Left ventricle myocardium inferior (tissue), 1 donor: ENCODE measurements at places on chromosomes 11 and 22. TPM values are rescaled to one million over a fixed set of nuclear protein-coding genes. Genes with fewer than 3 reads are reported as not detected.

DNA sequence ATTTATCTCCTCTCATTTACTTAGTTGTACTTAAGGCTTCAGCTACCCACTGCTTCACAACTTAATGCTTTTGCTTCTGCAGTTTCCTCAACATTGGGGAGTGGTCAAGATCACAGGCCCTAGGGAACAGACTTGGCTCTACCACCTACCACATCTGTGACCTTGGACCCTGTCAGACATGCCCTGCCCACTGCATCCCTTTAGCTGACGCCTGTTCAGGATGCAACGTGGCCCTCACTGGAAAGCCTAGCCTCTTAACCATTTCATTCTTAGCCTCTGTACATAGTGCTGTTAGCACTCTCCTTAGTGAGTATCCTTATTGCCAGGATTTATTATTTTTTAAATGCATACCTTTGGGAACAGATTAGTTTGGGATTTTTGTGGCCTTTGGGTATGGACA, 34.4 kb downstream of the TNRC6B start:
- H3K4me3 ChIP-seq, result no peak overlapping the region
- H3K36me3 ChIP-seq, result no peaks in the 10 kb centered on the region
- H3K4me1 ChIP-seq, result peaks cover 90% of the 10 kb centered on the region
- peak overlapping the region; percentile 52 for H3K27ac ChIP-seq
- H3K27me3 ChIP-seq, result no peaks in the 10 kb centered on the region

GRCh38 chr11:66361502-66361941, 10.0 kb downstream of the SLC29A2 start:
- DNase-seq, result no peak
- peaks cover 9% of the 10 kb centered on the region for H3K4me1 ChIP-seq
- no peak overlapping the region for H3K4me3 ChIP-seq
- H3K27me3 ChIP-seq, result no peaks in the 10 kb centered on the region

DNA sequence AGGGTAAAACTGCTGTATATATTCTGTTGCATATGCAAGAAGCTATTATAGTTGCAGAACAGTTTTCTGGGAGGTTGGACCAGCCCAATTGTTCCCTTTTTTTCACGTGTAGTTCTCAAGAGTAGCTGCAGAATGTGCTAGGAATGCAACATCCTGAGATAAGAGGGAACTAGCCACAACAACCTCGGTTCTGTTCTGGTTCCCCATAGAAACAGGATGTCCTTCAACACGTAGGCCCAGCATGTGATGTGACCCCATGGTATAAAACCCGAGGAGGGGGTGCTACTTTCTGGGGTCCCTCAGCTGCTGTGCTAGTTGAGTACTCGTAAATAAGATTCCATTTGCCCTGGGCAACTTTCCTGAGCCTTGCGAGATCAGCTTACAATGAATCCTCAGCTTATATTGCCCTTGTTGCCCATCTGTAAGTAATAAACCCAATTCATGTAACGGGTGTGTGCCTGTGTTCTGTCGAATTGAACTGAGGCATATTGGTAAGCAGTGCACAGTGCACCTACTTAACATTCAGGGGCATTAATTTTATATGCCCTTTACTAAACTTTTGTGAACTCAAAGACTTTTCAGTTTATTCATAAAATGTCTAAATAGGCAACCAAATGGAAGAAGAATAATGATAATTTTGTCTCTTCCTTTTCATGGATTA, 23.0 kb upstream of the TRAF6 start:
- peaks cover 14% of the 10 kb centered on the region for H3K4me1 ChIP-seq
- peak overlapping the region; percentile 31 for H3K27ac ChIP-seq
- DNase-seq, result no peak
- H3K36me3 ChIP-seq, result no peaks in the 10 kb centered on the region

The POLD4 gene
- total RNA-seq, result 47.0 TPM

The KCNJ1 gene
- not detected for total RNA-seq

The HBD gene
- total RNA-seq, result not detected

The JAML gene
- total RNA-seq, result 2.9 TPM

The PHOX2A gene
- not detected for total RNA-seq

DNA sequence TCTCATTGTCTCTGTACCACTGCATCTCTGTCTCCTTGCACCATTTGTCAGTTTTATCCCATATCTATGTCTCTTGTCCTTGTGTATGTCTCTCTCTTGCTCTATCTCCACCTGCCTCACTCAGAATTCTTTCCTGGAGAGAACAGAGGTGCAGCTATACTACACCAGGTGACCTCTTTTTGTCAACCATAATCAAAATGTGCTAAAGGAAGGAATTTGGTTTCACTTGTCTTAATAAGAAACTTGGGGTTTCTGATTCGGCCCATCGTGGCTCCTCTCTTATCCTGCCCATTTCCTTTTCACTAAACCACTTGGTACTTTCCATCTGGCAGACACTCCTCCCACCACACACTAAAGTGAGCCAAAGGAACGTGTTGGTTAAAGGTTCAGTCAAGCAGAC, 2.0 kb upstream of the C11orf42 start:
- H3K4me1 ChIP-seq, result peaks cover 7% of the 10 kb centered on the region
- DNase-seq, result no peak
- H3K4me3 ChIP-seq, result no peak overlapping the region

GRCh38 chr11:123168955-123169484, 26.0 kb downstream of the CLMP start:
- H3K27ac ChIP-seq, result no peak overlapping the region
- no peaks in the 10 kb centered on the region for H3K36me3 ChIP-seq
- no peak overlapping the region for H3K4me3 ChIP-seq
- DNase-seq, result no peak

The TMEM151A gene
- not detected for total RNA-seq

GRCh38 chr11:80451105-80451504, 1010.3 kb upstream of the TENM4 start:
- no peak for DNase-seq
- no peaks in the 10 kb centered on the region for H3K4me1 ChIP-seq
- no peaks in the 10 kb centered on the region for H3K27me3 ChIP-seq
- H3K36me3 ChIP-seq, result no peaks in the 10 kb centered on the region

GRCh38 chr11:23995891-23996290, 501.0 kb upstream of the LUZP2 start:
- no peaks in the 10 kb centered on the region for H3K36me3 ChIP-seq
- H3K4me3 ChIP-seq, result no peak overlapping the region
- no peaks in the 10 kb centered on the region for H3K4me1 ChIP-seq
- H3K27me3 ChIP-seq, result no peaks in the 10 kb centered on the region
- no peak for DNase-seq
- H3K27ac ChIP-seq, result no peak overlapping the region

GRCh38 chr11:68149417-68149816, 28.2 kb upstream of the CHKA start:
- H3K27ac ChIP-seq, result no peak overlapping the region
- DNase-seq, result no peak
- H3K36me3 ChIP-seq, result no peaks in the 10 kb centered on the region
- H3K27me3 ChIP-seq, result no peaks in the 10 kb centered on the region

- H3K4me3 ChIP-seq, result no peak overlapping the region
- no peak for DNase-seq
- H3K4me1 ChIP-seq, result peaks cover 12% of the 10 kb centered on the region
These were observed 31.3 kb upstream of the TEAD1 start for GRCh38 chr11:12642806-12643428.

GRCh38 chr11:71252770-71253730, 673 bp upstream of the SHANK2 start:
- H3K4me1 ChIP-seq, result peaks cover 30% of the 10 kb centered on the region
- H3K27ac ChIP-seq, result no peak overlapping the region
- H3K36me3 ChIP-seq, result no peaks in the 10 kb centered on the region

GRCh38 chr11:61752117-61752924, at the start of gene MYRF:
TSS of gene MYRF (plus strand) at chr11:61752636. CDS start at chr11:61752745, 109 bp downstream.
- H3K4me1 ChIP-seq, result peaks cover 16% of the 10 kb centered on the region
- peak; percentile 49 for DNase-seq
- H3K27me3 ChIP-seq, result peaks cover 28% of the 10 kb centered on the region

DNA sequence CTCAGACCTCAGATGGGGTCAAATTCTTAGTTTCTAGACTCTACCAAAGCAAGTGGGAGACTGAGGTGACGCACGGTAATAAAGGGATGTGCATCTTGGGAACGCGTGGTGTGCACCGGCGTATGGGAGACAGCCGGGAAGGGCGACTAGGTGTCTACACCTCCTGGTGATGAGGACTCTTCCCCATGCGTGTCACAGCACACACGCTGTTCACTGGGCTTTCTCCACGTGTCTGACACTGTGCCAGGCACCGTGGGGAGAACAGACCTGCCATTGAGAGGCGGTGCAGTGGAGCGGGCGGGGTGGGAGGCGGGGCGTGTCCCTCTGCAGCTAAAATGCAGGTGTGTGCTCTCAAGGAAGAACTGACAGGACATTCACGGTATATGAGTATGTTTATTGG, 5.3 kb downstream of the FXYD6 start:
- DNase-seq, result no peak
- no peaks in the 10 kb centered on the region for H3K36me3 ChIP-seq
- no peak overlapping the region for H3K4me3 ChIP-seq
- peak overlapping the region; percentile 92 for H3K27ac ChIP-seq
- peaks cover 45% of the 10 kb centered on the region for H3K27me3 ChIP-seq

The C11orf52 gene
- 1.2 TPM for total RNA-seq

The CCDC15 gene
- total RNA-seq, result 0.25 TPM

- DNase-seq, result peak; percentile 33
- H3K4me1 ChIP-seq, result peaks cover 35% of the 10 kb centered on the region
- no peak overlapping the region for H3K4me3 ChIP-seq
- H3K36me3 ChIP-seq, result no peaks in the 10 kb centered on the region
- no peaks in the 10 kb centered on the region for H3K27me3 ChIP-seq
- peak overlapping the region; percentile 78 for H3K27ac ChIP-seq
These were observed 15.3 kb upstream of the ZBTB16 start for GRCh38 chr11:114044042-114044871.

DNA sequence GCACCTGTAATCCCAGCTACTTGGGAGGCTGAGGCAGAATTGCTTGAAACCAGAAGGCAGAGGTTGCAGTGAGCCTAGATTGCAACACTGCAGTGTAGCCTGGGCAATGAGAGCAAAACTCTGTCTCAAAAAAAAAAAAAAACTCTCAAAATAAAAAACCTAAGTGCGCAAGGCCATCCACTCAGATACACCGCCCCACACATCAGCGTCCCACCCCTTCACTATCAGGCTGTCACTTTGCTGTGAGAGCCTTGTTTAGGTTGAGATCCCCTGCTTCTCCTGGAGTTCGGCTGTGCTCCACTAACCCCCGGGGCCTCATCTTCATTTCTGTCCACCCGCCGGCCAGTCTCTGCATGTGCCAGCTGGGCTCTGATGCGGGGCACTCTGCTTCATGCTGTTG, 12.1 kb downstream of the SLC25A1 start:
- H3K27me3 ChIP-seq, result peaks cover 80% of the 10 kb centered on the region
- H3K36me3 ChIP-seq, result no peaks in the 10 kb centered on the region
- H3K4me3 ChIP-seq, result no peak overlapping the region
- no peak overlapping the region for H3K27ac ChIP-seq

The DDI1 gene
- not detected for total RNA-seq

DNA sequence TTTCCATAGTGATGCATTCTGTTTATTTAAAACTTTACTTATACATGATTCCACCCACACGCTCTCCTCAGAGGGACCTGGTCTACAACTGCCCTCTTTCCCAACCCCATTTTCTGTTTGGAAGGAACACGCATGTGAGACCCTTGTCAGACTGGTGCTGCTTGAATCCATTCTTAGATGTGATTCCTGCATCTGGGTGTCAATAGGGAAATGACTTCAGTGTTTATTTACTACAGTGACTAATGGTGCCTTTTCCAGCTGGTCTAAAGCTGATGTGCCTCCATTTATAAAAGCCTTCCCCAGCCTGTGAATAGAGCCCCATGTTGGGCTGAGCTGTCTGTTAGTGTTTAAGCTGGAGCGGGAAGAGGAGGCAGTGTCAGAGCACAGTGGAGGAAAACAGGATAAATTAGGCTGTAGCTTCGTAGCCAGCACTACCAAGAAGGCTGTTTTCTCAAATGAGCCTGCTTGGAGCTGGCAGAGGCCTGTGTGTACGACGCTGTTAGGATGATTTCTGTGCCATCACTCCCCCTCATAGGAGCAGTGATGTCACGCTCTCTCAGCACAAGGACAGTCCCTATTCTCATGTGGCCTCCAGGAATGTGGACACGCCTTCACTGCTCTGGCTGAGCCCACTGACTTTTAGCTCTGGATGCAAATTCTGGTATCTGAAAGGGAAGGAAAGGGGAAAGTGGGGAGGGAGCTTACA, 18.9 kb upstream of the C11orf96 start:
- H3K27ac ChIP-seq, result peak overlapping the region; percentile 84
- H3K36me3 ChIP-seq, result peaks cover 18% of the 10 kb centered on the region
- H3K4me3 ChIP-seq, result no peak overlapping the region
- peak; percentile 49 for DNase-seq
- H3K4me1 ChIP-seq, result peaks cover 72% of the 10 kb centered on the region

DNA sequence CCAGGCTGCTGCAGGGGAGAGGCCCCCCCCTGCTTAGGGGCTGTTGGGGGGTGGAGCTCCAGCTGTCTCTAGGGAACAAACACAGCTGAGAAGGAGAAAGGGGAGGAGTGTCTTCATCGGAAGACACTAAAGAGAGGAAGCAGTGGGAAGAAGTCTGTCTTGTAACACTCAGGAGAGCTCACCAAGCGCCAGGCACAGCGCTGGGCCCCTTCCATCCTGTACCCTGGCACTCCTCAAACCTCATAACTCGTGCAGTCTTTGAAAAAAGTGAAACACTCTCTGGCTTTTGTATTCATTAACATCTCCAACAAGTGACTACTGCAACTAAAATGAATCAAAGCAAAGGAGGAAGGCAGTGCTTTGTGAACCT, 67.4 kb upstream of the PRDM11 start:
- DNase-seq, result no peak
- H3K4me3 ChIP-seq, result no peak overlapping the region
- H3K27me3 ChIP-seq, result peaks cover 7% of the 10 kb centered on the region
- H3K4me1 ChIP-seq, result peaks cover 30% of the 10 kb centered on the region
- no peak overlapping the region for H3K27ac ChIP-seq

GRCh38 chr11:1917523-1918435, 1.7 kb upstream of the TNNT3 start:
- H3K4me3 ChIP-seq, result peak overlapping the region; percentile 57
- no peaks in the 10 kb centered on the region for H3K27me3 ChIP-seq
- H3K27ac ChIP-seq, result peak overlapping the region; percentile 92
- H3K4me1 ChIP-seq, result peaks cover 68% of the 10 kb centered on the region
- no peak for DNase-seq

The SBF2 gene
- total RNA-seq, result 17.8 TPM

- H3K27ac ChIP-seq, result no peak overlapping the region
- no peak overlapping the region for H3K4me3 ChIP-seq
- H3K36me3 ChIP-seq, result no peaks in the 10 kb centered on the region
- peak; percentile 61 for DNase-seq
- peaks cover 3% of the 10 kb centered on the region for H3K4me1 ChIP-seq
- H3K27me3 ChIP-seq, result peaks cover 7% of the 10 kb centered on the region
These were observed 10.9 kb upstream of the APOBEC3C start for GRCh38 chr22:39003165-39003638.

- H3K4me1 ChIP-seq, result peaks cover 8% of the 10 kb centered on the region
- H3K36me3 ChIP-seq, result no peaks in the 10 kb centered on the region
- no peak overlapping the region for H3K27ac ChIP-seq
These were observed 11.0 kb upstream of the SLC5A4 start for GRCh38 chr22:32265882-32266767.

- peaks cover 39% of the 10 kb centered on the region for H3K36me3 ChIP-seq
- H3K4me1 ChIP-seq, result peaks cover 64% of the 10 kb centered on the region
- no peak overlapping the region for H3K4me3 ChIP-seq
- peak overlapping the region; percentile 100 for H3K27ac ChIP-seq
These were observed 5.7 kb downstream of the FTH1 start for GRCh38 chr11:61961570-61962212.

The PRG3 gene
- not detected for total RNA-seq

- no peak overlapping the region for H3K27ac ChIP-seq
- H3K4me1 ChIP-seq, result no peaks in the 10 kb centered on the region
- no peaks in the 10 kb centered on the region for H3K36me3 ChIP-seq
- H3K4me3 ChIP-seq, result no peak overlapping the region
- DNase-seq, result no peak
- H3K27me3 ChIP-seq, result peaks cover 18% of the 10 kb centered on the region
These were observed 597.7 kb upstream of the CADM1 start for GRCh38 chr11:116101902-116102301.

The VWCE gene
- total RNA-seq, result 0.77 TPM

GRCh38 chr22:22021162-22021750, 38.7 kb upstream of the TOP3B start:
- no peaks in the 10 kb centered on the region for H3K36me3 ChIP-seq
- peaks cover 10% of the 10 kb centered on the region for H3K27me3 ChIP-seq
- no peak overlapping the region for H3K27ac ChIP-seq
- no peak for DNase-seq
- H3K4me1 ChIP-seq, result no peaks in the 10 kb centered on the region
